Trophoblast cell (in vitro differentiated cells and primary cell): ENCODE measurements at places on chromosomes 3 and 15.

GRCh38 chr3:32510075-32510724 is 7.5 kb upstream of the CMTM6 start:
- peak; percentile 86 for DNase-seq

- DNase-seq: no peak
Observed at GRCh38 chr3:192931825-192932224, 14.2 kb upstream of the MB21D2 start.

DNA sequence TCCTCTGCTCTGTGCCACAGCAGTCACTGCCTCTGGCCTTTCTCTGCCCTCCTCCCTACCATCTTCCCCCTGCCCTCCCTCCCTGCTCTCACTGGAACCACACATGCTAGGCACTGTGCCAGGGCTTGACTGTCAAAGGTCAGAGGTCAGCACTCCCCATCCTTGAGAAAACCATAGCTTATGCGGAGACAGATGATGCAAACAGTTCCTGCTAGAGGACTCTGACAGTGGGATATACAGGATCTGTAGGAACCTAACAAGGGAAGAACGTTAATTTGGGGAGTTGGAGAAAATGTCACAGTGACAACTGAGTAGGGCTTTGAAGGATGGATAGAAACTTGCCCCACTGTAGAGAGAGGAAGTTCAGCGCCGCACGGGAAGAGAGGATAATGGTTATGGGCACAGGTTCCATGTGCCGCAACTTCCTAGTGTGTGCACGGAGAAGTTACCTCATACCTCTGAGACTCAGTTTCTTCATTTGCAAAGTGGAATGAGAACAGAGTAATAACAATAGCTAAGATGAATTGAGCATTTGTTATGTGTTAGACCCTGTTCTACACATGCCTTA is 29.3 kb upstream of the XYLB start:
- DNase-seq: no peak

DNA sequence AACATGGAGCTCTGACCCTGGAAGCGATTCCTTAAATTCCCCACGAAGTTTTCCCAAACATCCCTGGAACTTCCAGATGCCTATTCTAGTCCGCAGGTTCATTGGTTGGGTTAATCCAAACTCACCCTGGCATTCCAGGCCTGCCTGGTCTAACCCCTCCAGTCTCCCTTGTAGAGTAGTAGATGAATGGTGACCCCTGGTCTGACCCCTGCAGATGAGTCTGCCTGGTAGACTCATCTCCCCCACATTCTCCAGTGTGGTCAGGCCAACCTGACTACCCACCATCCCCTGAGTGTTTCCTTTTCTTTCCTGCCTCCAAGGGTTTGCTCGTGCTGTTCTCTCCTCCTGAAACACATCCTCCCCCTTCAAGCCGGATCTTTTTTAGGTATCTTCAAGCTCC is 10.8 kb upstream of the HRH1 start:
- DNase-seq: no peak

DNA sequence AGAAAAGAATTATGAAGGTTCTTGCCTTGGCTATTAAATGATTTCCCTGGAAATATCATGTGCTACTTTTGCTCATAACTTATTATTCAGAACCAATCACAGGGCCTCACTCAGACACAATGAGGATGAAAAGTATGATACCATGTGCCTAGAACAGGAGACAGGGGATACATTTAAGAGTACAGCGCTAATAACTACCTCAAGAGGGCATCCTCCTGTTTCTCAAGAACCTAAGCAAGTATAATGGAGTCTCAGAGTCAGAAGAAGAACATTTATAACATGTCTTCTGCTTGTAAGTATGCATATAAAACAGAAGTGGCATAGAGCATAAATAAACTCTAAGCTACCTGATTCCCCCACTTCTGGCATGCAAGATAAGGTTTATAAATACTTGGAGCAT is 125.4 kb upstream of the MME start:
- DNase-seq: peak; percentile 70

- DNase-seq: no peak
Observed at GRCh38 chr15:85723960-85724945, 70.5 kb downstream of the KLHL25 start.

DNA sequence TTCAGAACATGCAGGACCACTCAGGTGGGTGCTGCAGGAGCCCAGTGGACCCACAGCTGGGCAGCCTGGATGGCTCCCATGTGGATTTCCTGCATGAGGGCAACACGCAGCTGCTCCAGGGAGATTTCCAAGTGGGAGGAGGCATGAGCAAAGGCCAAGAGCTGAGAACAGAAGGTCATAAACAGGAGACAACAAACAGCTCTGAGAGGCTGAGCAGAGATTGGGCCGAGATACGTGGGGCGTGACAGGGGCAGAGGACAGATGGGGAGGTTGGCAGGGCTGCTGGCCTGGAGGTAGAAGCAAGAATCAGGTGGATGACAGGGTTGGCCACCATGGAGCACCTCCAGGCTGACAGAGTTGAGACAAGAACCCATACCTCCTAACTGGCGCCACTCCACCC is 2.9 kb downstream of the PHGR1 start:
- no peak for DNase-seq

DNA sequence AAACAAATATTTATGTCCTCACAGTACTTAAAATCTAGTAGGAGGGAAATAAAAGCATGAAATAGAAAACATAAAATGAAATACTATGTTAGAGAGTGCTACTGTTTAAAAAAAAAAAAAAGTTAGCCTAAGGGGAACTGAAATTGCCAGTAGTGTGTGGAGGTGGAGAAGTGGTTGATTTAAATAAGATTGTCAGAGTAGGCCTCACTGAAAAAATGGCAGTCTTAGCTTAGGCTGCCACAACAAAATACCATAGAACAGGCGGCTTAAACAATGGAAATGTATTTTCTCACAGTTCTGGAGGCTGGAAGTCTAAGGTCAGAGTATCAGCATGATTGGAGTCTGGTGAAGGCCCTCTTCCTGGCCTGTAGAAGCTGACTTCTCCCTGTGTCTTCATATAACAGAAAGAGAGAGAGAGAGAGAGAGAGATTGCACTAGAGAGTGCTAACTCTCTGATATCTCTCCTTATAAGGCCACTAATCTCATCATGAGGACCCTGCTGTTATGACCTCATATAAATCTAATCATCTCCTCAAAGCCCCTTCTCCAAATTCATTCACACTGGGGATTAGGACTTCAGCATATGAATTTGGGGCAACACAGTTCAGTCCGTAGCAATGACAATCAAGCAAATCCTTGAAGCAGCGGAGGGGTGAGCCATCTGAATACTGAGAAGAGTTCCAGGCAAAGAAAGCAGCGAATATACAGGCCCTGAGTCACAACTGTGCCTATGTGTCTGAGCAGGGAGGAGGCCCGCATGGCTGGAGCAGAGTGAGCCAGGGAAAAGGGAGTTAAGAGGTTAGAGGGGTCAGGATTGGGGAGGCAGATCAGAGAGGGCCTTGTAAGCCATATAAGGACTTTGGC is 23.6 kb upstream of the LRRC34 start:
- no peak for DNase-seq

DNA sequence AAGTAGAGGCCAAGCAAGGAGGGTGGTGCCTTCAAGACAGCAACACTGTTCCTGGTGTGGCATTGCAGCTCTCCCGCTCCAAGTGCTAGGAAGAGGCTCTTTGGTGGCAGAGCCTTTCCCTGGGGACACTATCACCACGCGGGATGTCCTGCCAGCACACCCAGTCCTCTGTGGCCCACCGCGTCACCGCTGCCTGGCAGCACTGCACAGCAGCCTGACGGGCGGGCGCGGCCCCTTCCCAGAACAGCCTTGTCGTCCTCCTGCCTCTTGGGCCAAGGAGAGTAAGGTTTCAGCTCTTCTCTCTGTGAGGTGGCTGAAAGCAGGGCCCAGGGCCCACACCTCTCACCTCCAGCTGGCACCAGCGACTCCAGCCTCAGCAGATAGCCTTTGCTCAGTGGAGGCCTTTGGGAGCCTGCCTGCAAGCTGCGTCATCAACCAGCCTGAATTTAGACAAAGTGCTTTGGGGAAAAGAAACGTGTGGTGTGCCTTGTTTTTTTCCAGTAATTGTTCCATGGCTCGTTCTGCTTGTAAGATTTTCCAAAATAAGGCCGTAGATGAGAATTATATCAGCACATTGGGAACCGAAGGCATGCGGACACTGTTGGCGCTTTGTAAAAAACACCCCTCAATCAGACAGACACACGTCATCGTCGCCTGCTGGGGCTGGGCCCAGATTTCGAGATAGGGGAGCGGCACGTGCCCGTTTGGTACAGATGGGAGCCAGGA is 65.0 kb downstream of the AAGAB start:
- DNase-seq: no peak

GRCh38 chr3:57165641-57166040 is 488 bp upstream of the IL17RD start:
- DNase-seq: no peak

DNA sequence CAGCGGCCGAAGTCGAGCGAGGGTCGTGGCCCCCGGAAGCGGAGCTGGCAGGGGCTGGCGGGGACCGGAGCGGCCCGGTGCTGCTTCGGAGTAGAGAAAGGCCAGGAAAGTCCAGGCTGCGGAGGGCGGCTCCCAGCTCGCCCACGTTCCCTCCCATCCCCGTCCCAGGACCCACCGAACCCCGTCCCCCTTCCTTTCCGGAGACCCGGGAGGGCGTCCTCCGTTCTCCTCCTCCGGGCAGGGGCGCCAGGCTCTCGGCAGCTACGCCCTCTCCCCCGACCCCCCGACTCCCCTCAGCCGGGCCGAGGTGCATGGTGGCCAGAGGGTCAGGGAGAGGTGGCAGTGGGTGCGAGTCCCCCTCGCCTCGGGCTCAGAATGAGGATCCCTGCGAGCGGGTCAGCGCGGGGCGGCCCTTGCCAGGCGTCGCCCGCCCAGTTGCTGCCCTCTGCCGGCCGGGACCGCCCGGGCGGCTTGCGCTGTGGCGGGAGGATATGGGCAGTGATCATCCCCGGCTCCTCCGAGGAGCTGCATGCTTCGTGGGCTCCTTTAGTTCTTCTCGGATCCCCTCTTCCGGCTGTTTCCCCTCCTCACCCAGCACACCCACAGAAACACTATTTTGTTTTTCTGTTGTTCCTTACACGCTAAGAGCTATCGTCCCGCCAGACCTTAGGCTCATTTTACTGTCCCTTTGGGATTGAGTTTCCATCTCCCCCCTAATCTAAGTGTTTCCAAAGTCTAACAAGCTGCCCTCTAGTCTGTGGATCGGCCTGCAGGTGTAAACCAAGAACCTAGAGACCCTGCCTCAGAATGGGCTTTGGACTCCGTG is 744 bp upstream of the ALDH1A2 start:
- DNase-seq: peak; percentile 42

DNA sequence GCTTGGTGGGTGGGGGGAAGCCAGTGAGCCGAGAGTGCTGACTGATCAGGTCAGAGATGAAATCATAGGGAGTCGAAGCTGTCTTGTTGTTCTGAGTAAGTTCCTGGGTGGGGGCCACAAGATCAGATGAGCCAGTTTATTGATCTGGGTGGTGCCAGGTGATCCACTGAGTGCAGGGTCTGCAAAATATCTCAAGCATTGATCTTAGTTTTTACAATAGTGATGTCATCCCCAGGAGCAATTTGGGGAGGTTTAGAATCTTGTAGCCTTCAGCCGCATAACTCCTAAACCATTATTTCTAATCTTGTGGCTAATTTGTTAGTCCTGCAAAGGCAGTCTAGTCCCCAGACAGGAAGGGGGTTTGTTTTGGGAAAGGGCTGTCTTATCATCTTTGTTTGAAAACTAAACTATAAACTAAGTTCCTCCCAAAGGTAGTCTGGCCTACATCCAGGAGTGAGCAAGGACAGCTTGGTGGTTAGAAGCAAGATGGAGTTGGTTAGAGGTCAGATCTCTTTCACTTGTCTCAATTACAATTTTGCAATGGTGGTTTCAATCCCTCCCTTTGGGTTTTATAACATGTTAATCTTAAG is 18.7 kb upstream of the MTMR14 start:
- no peak for DNase-seq

DNA sequence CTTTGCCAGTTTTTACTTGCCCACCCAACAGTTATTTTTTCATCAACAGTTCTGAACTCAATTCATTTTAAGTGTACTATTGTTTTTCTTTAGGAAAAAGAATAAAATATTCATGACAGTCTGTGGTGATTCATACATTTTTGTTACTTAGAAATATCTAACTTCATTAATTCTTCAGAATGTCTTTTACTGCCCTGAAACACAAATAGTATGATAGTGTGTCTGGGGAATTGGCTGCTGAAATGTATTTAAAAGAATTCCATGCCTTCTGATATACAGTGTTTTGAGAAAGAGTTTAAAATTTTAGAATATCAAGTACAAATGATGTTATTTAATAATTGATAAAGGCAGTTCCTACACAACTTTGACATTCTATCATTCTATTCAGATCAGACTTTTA is 854.1 kb downstream of the NAALADL2 start:
- no peak for DNase-seq

DNA sequence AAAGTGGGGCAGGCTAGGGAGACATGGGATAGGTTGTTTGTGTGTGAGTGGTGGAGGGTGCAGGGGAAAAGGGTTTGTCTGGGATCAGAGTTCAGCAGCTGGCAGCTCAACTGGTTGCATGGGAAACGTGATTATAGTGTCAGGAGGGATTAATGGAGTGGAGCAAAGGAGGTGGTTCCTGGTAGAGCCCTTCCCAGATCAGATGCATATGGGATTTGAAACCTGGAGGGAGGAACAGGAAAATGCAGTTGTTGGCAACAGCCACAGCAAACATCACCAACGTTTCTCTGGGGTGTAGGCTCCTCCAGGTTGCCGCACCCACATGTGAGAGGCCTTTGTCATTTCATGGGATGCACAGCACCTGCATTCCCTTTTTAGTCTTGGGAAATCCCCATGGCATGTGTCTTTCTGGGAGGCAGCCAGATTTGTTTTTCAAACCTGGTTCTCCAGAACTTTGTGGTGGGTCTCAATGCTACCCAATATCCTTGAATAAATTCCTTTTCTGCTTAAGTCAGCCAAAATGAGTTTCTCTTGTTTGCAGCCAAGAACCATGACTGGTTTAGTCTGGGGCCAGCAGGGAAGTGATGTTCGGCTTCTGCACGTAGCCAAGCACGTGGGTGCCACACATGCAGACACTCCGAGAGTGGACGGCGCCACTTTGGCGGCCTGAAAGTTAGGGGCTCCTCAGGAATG is 61.3 kb downstream of the BDH1 start:
- DNase-seq: no peak

DNA sequence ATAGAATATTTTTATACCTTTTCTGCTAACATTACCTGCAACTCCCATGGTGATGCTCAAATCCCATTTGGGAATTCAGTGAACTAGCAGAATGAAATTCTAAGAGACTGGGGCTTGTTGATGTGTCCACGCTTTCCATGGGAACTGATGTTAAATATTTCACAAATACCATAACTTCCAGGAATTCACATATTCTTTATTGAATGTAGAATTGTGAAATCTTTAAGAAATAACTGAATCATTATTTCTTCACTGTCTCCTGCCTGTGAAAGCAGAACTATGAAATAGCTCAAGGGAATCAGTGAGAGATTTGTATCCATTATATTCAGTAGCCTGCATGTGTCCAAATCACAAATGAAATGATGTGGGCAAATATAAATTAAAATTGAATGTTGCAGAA is 130.8 kb downstream of the SERPINI1 start:
- peak; percentile 3 for DNase-seq

GRCh38 chr3:113677737-113678136 is 18.7 kb downstream of the USF3 start:
- no peak for DNase-seq

DNA sequence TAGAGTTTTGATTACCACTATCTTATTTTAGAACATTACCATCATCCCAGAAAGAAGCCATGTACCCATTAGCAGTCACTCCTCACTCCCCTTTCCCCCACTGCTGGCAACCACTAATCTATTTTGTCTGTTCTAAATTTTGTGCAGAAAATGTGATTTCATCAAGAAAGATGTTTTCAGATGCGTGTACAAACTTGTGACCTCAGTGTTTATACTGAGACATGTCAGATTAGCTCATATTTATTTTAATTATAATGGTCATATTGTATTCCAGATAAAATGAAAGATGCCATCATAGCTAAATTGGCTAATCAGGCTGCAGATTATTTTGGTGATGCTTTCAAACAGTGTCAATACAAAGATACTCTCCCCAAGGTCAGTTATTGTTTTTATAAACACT is 27.8 kb downstream of the PDCD6IP start:
- no peak for DNase-seq
